SK-N-SH (cell line): ENCODE measurements at places on chromosomes 5 and 9. TPM values are rescaled to one million over a fixed set of nuclear protein-coding genes. Genes with fewer than 3 reads are reported as not detected.

Gene TMEM174
- not detected in 2 replicates for polyA plus RNA-seq

DNA sequence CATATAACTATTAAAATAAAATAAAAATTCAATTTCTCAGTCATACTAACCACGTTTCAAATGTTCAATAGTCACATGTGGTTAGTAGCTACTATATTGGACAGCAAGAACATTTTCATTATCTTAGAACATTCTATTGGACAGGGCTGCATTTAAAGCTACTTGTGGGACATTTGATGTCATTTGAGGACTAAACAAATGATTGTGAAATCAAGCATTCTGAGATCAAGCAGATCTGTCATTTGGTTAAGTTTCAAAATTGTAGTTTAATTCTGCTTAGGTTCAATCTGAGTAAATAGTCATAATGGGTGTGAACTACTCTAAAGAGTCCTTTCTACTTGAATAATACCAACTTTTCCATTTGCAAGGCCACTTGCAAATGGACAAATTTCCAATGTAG is 226.9 kb upstream of the C9orf72 start:
- H3K27ac ChIP-seq, result no peak overlapping the region
- H3K4me3 ChIP-seq, result no peak overlapping the region
- DNase-seq, result no peak

GRCh38 chr5:175466700-175467318 is 11.6 kb upstream of the SFXN1 start:
- H3K27ac ChIP-seq, result no peak overlapping the region
- H3K27me3 ChIP-seq, result no peaks in the 10 kb centered on the region
- no peaks in the 10 kb centered on the region for H3K36me3 ChIP-seq
- H3K4me3 ChIP-seq, result no peak overlapping the region
- H3K4me1 ChIP-seq, result no peaks in the 10 kb centered on the region; the same call in 1 of the 2 replicates
- no peak for DNase-seq

DNA sequence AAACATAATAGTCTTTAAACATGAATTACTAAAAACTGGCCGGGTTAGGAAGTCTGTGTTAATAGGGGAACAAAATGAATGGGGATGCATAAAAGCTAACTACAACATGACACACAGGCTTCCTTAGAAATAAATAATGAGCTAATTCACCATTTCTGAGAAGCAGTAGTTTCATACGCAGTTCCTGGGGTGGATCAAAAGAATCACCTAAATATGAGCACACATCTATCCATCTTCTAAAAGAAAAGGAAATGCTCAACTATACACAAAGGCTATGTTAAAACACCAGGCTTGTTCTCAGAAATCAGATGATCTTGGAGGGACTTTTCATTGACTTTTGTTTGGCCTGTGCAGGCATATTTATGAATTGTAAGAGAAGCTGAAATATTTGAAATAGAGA is 373.0 kb downstream of the ARRDC3 start:
- no peaks in the 10 kb centered on the region for H3K4me1 ChIP-seq
- no peak overlapping the region for H3K27ac ChIP-seq
- no peaks in the 10 kb centered on the region for H3K27me3 ChIP-seq
- H3K4me3 ChIP-seq, result no peak overlapping the region
- DNase-seq, result no peak

Gene ABL1
- 23.5 and 24.6 TPM in 2 replicates for polyA plus RNA-seq

GRCh38 chr9:18447131-18447530 is 26.8 kb upstream of the ADAMTSL1 start:
- H3K27ac ChIP-seq, result peak overlapping the region; percentile 13; the same call in 1 of the 2 replicates
- no peaks in the 10 kb centered on the region for H3K36me3 ChIP-seq
- no peak overlapping the region for H3K4me3 ChIP-seq

Gene PAEP
- polyA plus RNA-seq, result 0.08 TPM in 1 of 2 replicates, not detected in the other

- no peak overlapping the region for H3K4me3 ChIP-seq
- no peaks in the 10 kb centered on the region for H3K4me1 ChIP-seq
- H3K27me3 ChIP-seq, result no peaks in the 10 kb centered on the region
- peaks cover 7% of the 10 kb centered on the region for H3K36me3 ChIP-seq
- no peak overlapping the region for H3K27ac ChIP-seq
Measured at GRCh38 chr5:81249240-81249639, 16.1 kb downstream of the CKMT2 start.

DNA sequence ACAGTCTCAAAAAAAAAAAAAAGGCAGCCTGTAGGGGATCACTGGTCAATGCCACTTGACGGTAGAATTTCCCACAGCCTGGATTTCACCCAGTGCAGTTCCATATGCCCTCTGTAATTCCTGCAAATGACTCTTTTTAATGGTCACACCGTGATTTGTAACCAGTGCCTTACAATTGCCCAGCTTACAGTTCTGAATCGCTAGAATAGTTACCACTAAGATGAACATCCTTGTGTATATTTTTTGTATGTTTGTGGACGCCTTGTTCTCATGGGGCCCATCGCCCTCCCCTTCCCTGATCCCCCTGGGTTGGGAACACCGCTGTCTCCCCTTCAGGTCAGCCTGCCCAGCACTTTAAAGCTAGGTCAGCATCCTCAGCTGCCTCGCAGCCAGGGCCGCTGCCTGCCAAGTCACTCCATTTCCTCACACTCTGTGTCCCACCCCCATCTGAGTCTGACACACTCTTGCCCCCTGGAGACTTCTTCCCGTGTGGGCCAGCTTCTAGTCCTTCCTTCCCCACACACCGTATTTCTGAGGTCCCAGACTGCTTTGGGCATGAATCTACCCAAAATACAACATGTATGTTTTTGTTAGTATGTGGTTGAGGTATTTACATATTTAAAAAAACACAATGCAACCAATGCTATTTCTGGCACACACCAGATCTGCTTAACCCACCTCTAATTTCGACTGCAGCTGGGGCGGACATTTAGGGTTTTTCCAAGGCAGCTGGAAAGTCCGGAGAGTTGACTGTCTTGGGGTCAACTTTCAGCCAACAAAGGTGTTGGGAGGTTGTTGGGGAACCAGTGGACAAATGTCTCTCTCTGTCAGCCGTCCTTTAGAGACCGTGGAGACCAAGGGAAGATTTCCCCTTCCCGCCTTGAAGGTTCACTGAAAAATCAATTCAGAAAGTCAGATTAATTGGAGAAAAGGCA is 120.5 kb upstream of the NEK6 start:
- H3K27ac ChIP-seq, result no peak overlapping the region
- no peaks in the 10 kb centered on the region for H3K27me3 ChIP-seq
- H3K4me1 ChIP-seq, result no peaks in the 10 kb centered on the region
- DNase-seq, result no peak

GRCh38 chr5:132557478-132558172 is 848 bp downstream of the RAD50 start:
- H3K4me1 ChIP-seq, result no peaks in the 10 kb centered on the region
- no peaks in the 10 kb centered on the region for H3K27me3 ChIP-seq
- peak overlapping the region; percentile 73 for H3K4me3 ChIP-seq
- H3K27ac ChIP-seq, result peak overlapping the region; percentile 92
- peak; percentile 26 for DNase-seq

DNA sequence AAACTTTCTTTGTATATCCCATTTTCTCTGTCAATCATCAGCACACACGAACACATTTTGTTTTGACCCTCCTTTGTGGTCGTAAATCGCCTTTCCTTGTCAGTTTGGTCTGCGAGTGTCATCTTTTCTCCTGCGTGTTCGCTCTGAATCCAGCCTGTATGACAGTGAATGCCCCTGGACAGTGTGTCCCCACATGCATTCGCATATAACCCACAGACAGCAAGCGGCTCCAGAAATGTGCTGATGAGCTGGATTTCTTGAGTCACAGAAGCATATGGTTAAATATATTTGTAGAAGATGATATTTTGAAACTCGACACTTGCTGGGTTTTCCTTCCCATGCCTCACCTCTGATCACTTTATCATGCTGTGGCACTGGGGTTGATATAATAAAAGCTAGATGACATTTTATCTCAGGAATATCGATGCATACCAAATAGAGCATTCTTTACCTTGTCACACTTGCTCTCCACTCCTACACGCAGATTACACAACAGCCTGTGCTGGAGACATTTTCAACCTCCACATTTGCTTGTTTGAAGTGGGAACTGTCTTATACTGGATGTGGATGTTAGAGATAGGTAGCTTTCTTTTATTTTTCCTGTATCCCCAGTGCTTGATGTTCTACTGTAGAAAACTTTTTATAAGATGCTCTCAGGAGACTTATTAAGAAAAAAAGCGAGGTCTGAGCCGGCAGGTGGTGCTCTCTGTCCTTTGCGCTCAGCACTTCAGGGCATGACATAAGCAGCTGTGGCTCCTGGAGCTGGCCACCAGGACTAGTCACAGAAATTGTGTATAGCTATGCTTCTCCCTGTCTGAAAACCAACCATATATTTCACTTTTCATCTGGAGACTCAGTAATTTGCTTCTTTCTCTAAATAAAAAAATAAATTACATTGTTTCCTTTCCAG is 215.1 kb downstream of the SH3GL2 start:
- H3K27me3 ChIP-seq, result peaks cover 12% of the 10 kb centered on the region; the same call in 1 of the 2 replicates
- H3K4me1 ChIP-seq, result no peaks in the 10 kb centered on the region
- no peaks in the 10 kb centered on the region for H3K36me3 ChIP-seq
- no peak for DNase-seq

- H3K27me3 ChIP-seq, result no peaks in the 10 kb centered on the region
- H3K4me1 ChIP-seq, result 0 out of 2 replicates have a peak, but pooled peaks cover 5% of the 10 kb centered on the region
- peak overlapping the region; percentile 94 for H3K27ac ChIP-seq
- no peak overlapping the region for H3K4me3 ChIP-seq
- no peaks in the 10 kb centered on the region for H3K36me3 ChIP-seq
Measured at GRCh38 chr5:57416278-57416994, 66.2 kb downstream of the ACTBL2 start.

Gene PCDHGB4
- 0.37 and 0.64 TPM in 2 replicates for polyA plus RNA-seq

Gene ZDHHC21
- 2.9 and 4.3 TPM in 2 replicates for polyA plus RNA-seq

Gene CEP78
- polyA plus RNA-seq, result 6.2 and 7.9 TPM in 2 replicates

GRCh38 chr9:15509931-15510788 is 610 bp downstream of the PSIP1 start:
- DNase-seq, result peak; percentile 86
- H3K27ac ChIP-seq, result peak overlapping the region; percentile 98

Gene ANKHD1
- polyA plus RNA-seq, result 26.7 and 36.4 TPM in 2 replicates

- H3K27me3 ChIP-seq, result no peaks in the 10 kb centered on the region
- DNase-seq, result no peak
- H3K4me3 ChIP-seq, result no peak overlapping the region
- H3K27ac ChIP-seq, result no peak overlapping the region
Measured at GRCh38 chr5:179916523-179916922, 8.8 kb upstream of the TBC1D9B start.

- H3K27me3 ChIP-seq, result no peaks in the 10 kb centered on the region
- no peaks in the 10 kb centered on the region for H3K4me1 ChIP-seq
- H3K4me3 ChIP-seq, result no peak overlapping the region
Measured at GRCh38 chr5:62633243-62633642, 54.6 kb downstream of the LRRC70 start.

DNA sequence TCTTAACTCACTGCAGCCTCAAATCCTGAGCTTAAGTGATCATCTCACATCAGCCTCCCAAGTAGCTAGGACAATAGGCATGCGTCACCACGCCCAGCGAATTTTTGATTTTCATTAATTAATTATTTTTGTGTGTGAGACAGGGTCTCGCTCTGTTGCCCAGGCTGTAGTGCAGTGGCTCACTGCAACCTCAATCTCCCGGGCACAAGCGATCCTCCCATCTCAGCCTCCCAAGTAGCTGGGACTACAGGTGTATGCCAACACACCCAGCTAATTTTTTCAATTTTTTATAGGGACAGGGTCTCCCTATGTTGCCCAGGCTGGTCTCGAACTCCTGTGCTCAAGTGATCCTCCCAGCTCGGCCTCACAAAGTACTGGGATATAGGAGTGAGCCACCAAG is 41.4 kb downstream of the UBAP1 start:
- no peak overlapping the region for H3K27ac ChIP-seq
- H3K4me3 ChIP-seq, result no peak overlapping the region
- H3K36me3 ChIP-seq, result peaks cover 6% of the 10 kb centered on the region
- H3K4me1 ChIP-seq, result peaks cover 10% of the 10 kb centered on the region

- no peaks in the 10 kb centered on the region for H3K27me3 ChIP-seq
- H3K4me3 ChIP-seq, result peak within 1 kb of the TSS; percentile 90
Measured at GRCh38 chr9:37753489-37754190, at the start of gene TRMT10B. Gene TRMT10B (plus strand): TSS chr9:37753805. CDS start chr9:37761932, 8,127 bp downstream.

Gene CD14
- 0.12 and 0.19 TPM in 2 replicates for polyA plus RNA-seq
